Bladder microvascular endothelial cell (primary cell): ENCODE measurements at places on chromosomes 13 and 19. TPM values are rescaled to one million over a fixed set of nuclear protein-coding genes. Genes with fewer than 3 reads are reported as not detected.

The ESD gene
- total RNA-seq = 54.2 and 59.5 TPM in 2 replicates

The SMIM24 gene
- not detected in 2 replicates for total RNA-seq

The LRRC63 gene
- total RNA-seq = under 0.01 and 0.13 TPM in 2 replicates

The ANGPTL8 gene
- not detected in 2 replicates for total RNA-seq

The KASH5 gene
- not detected in 2 replicates for total RNA-seq

The ATP13A1 gene
- total RNA-seq = 18.6 and 37.9 TPM in 2 replicates

The CEACAM20 gene
- not detected in 2 replicates for total RNA-seq

The IL17D gene
- total RNA-seq = 1.3 and 4.0 TPM in 2 replicates
